Naive thymus-derived CD8-positive, alpha-beta T cell (primary cell): ENCODE measurements at places on chromosomes 13 and 19.

DNA sequence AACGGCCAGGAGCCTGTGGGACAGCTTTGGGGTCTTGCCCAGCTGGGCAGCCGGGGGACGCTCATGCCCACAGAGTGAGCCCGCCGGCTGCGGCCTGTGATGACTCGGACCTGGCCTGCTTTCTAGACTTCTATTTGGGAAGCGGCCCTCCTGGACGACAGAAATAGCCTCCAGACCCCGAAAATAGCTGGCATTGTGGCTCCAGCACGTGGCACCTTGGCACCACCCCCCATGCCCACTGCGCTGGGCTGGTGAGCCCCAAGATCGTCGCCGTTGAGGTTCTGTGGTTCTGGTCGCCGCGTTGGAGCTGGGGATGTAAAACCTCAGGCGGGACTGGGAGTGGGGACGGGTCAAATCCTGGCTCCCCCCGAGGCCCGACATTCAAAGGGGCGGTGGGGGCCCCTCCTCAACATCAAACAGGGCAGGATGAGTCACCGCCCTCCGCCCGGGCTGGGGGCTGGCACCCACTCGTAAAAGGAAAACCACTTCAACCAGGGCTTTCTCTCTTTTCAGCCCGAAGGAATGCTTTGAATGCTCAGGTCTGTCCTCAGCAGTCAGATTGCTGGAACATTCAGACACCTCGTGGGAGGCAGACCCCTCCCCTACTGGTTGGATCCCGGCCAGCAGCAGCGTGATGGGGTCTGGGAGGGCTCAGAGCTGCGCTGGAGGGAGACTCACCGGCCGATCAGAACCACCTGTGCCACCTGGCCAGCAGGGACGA is 42.1 kb downstream of the GADD45B start:
- DNase-seq: peak; percentile 16

DNA sequence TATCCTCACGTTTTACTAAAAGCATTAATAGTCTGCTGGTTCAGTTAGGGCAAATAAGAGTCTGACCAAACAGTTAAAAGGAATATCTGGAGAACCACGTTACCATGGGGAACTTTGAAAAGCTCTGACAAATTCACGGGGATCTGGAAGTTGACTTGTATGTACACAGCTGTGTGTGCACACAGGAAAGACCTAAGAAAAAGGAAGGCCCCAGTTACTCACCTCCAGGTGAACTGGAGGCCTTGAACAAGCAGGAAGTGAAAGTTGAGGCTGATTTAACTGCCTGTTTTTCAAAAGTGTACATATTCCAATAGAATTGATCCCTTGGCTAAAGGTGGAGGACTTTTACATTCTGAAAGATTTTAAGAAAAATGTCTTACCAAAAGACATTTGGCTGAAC is 1891.6 kb upstream of the PCDH20 start:
- DNase-seq: no peak

DNA sequence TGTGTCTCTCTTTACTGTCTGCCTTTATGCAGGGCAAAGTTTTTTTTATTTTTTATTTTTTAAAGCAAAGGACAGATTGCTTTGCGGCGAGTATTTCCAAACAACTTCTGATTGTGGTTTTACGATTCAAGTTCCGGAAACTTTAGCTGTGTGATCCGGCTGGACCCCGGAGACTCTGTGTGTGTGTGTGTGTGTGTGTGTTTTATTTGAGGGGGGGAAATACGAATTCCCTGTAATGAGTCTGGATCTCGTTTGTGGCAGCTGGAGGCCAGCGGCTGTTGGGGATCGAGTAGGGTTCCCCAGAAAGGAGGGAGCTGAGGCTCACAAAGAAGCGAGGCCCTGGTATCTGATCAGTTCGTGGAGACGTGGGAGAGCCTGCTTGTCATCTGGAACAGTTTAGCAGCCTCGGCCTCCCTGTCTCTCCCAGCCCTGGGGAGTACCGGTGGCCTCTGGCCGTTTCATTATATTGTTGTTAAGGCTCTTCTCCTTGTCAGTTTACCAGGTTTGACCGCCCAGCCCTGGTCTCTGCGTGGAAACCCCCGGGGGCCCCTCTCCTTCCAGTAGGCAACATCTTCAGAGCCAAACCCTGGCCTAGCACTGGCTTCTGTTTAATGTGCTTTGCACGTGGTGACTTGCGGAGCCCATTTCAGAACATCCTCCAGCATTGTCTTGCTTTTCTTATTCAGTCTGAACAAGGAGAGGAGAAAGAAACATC is 1.3 kb downstream of the FARP1 start:
- no peak for DNase-seq

DNA sequence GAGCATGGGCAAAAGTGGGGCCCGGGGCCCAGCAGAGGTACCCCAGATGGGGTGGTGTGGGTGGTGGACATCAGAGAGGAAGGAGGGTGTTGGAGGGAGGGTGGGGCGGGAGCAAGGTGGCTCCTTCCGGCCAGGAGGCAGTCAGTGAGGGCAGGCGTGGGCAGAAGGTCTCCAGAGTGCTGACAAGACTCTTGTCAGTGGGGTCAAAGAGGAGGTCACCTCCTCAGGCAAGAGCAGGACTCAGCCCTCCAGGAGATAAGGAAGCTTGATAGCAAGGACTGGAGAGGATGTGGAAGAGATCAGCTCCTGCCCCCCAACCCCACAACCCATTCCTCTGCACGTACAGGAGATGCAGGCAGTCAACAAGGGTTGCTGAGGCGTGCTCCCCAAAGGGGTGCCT is 9.8 kb downstream of the GJA3 start:
- no peak for DNase-seq

DNA sequence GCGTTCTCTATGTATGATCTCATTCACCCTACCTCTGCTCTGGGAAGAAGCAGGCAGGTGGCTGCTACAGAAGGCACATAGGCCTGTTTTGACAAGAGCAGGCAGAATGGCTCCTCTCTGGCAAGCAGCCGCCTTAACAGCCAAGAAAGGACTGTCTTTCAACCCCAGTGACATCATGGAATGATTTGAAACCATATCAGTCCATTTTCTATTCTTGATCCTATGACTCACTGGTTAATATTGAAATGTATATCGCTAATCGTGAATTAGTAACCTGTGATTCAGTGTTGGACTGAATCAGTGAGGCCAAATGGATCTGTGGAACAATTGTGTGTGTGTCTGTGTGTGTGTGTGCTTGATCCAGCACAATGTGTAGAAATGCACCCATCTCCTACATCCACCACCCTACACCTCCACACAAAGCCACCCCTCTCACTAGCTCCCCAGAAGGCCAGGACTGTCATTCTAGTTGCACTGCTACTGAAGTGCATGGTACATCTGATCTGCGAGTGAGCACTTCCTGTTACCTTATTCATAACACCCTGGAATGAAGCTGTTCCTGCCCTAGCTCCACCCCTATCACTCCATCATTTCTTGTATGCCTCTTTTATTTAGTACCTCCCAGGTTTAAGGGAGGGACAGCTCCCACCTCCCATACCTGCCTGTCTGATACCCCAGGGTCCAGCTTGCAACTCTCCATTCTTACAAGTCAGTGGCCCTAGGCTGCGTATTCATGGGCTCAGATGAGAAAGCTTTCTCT is 460.0 kb downstream of the FOXO1 start:
- DNase-seq: peak; percentile 76

- no peak for DNase-seq
These were observed 643.6 kb downstream of the PCDH9 start for GRCh38 chr13:66586489-66586888.

DNA sequence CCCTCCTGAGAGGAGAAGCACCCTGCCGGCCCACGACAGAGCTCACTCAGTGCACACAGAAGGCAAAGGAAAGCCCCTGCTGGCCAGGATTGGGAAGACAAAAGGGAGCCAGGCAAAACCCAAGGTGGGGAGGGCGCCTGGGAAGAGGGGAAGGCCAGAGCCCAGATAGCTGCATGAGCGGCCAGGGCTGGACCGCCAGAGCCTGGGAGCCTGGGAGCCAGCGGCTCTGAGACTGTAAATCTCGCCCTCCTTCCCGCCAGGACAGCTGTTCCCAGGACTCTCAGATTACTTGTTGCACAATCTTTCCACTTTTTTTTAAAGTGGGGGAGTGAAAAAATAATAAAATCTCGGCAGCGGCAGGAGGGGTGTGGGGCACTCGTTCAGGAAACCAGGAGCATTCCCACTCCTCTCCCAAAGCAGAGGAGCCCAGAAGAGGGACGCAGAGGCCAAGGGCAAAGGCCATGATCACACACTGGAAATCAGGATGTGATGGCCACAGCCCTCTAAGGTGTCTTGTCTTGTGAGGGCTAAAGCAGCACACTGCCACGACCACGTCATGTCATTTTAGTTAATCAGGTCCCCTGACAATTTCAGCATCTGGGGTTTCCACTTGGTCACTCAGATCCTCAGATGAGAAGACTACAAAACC is 19.6 kb upstream of the EPHX3 start:
- DNase-seq: no peak

DNA sequence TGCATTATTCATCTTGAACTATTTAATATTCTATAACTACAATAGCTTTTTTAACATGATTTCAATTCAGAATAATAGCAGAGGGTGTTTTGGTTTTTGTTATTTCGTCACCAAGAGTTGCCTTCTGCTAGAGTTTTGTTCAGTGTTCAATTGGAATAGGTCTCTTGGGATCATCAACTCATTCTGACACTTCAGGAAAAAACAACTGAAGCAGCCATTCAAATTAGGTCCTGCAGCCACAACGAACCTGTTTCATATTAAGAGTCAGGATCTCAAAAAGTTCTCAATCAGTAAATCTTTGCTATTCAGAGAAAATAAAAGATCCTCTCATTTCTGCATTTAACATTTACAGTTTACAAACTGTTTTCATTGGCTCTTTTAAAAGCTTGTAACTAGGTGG is 2.4 kb upstream of the CHAMP1 start:
- DNase-seq: no peak

- no peak for DNase-seq
These were observed 87.8 kb downstream of the IPO5 start for GRCh38 chr13:98041081-98041820.

DNA sequence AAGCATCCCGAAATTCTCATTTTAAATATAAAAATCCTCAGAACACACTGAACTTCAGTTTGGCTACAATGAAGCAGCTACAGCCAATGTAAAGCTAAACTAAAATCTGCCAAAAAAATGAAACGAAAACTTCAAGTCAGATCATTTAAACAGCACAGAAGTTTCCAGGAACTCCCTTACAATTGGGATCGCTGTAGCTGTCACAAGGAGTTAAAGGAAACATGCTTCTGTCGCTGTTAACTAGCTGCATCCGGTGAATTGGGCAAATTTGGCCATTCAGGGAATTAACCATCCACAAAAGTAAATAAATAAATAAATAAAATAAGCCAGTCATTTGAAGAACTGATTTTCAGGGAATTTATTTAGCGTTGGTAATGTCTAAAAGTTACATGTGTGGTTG is 77.0 kb upstream of the PEG3 start:
- DNase-seq: no peak

DNA sequence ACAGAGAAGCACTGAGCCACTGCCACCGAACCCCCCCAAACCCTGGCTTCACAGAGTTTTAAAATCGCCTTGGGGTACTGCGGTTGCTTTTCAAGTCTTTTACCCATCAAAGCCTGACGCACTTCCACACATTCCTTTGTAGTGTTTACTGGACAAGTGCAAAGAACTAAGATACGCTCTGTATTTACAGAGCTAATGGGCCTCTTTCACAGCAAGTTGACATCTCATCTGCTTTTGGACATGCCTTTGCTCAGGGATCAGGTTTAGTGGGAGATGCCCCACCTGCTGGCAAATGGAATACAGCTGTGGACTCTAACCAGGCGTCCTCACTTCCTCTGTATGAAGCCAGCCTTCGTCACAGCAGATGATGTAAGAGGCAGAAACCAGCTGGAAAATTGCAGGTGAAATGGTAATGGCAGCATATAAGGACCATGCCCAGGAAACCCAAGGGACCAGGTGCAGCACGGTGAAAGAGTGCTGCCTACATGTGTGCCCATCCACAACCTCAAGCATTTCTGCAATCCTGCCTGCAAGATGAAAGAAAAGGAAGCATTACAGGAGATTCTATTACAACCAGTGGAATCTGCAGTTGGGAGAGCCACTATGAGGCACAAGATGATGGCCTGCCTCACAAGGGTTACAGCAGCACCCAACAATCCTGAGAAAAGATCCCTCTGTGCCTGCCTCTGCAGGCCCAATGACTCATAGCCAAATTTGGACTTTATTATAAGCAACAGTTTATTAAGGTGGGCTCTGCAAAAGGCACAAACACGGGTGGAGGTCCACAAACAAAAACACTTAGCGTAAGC is 34.7 kb downstream of the BRD4 start:
- peak; percentile 55 for DNase-seq

GRCh38 chr13:88074794-88075510 is 403.8 kb downstream of the SLITRK5 start:
- DNase-seq: no peak

DNA sequence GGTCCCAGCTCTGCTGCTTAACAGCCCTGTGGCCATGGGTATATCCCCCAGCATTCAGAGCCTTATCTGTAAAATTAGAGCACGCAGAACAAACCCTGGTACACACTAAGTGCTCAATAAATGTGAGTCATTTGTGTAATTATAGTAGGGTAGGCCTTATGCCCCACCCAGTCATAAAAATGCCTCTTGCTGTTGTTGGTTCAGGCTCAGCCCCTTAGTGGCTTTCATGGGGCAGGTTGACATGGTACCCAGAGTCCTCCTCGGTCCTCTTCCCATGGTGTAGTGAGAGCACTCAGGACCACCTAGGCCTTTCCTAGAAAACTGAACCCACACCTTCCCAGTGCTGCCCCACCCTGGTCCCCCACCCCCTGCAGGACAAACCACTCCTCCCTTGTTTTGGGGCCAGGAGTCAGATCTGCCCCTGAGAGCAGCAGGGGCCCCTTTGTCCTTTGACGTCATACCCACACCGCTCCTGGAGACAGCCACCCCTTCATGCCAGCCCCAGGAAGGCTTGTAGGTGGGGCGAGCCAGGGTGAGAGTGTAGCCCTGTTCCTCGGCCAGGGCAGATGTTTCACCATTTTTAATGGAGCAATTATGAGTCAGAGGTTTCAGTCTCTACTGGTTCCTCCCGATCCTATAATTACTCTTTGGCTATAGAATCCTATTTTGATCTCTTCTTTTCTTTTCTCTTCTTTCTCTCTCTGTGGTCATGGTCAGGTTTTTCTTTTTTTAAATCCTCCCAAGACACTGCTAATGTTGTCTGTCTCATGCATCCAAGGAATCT is 36.8 kb downstream of the ACTN4 start:
- no peak for DNase-seq

DNA sequence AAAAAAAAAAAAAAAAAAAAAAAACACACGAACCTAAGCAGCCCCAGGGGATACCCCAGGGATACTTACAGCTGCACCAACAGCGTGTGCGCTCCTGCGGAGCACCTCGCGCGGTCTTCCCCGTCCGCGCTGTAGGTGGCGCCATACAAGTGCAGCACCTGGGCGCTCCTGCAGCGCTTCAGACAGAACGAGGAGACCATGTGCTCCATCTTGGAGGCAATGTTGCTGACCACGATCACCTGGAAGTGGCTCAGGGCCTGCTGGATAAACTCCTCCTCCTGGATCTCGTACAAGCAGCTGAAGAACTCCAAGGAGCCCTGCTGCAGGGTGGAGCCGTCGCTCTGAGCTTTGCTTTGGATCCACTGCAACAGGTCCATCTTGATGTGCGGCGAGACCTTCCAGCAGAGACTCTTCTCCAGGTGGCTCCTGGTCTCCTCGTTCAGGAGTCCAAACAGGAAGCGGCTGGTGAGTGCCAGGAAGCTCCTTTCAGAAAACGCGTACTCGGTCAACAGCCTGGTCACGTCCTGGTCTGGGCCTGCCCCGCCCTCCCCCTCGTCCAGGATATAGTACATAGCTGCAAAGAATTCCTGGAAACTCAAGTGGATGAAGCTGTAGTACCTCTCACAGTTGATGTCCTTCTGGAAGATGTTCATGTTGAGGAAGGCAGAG is 14.5 kb downstream of the NLRP12 start:
- no peak for DNase-seq

GRCh38 chr13:105159841-105160240 is 1375.6 kb downstream of the EFNB2 start:
- DNase-seq: no peak

- DNase-seq: no peak
These were observed 9.9 kb upstream of the POP4 start for GRCh38 chr19:29596080-29596727.
